ENCODE measurements at places on chromosomes 12 and 14.

- DNase-seq = no peak
Observed at GRCh38 chr14:21160061-21160610, 4.3 kb upstream of the OR5AU1 start.

DNA sequence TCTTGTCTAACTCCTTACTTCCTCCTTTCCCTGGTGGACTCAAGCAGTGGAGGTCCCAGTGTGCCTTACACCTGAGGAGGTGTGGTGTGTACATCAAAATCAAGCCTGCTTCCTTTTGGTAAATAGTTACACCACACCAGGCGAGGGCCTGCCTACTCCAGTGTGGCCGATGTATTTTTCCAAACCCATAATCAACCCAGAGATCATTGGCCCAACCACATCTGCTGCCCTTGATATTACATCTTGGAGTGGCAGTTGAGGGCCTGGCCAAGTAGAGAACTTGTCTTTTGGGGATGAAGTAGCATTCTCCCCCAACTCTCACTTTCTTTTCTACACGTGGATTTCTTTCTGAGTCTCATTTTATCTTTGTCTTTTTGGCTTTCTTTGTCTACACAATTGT is 187.4 kb downstream of the EFCAB11 start:
- no peak for DNase-seq

DNA sequence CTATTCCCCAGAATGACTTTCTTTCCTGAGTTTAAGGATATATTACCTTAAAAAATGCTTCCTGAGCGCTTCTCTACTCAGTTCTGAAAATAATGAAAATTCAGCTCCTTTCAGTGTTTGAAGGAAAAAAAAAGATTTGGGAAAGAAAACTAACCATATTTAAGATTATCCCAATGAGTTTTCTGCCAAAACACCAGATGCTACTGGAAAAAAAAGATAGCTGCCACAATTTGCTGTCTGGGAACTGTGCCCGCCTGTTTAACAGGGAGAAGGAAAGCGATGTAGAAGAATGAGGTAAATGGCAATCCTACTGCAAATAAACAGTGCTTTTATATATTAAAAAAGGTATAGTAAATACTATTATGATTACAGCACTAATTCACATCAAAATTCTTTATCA is 367.6 kb upstream of the PRICKLE1 start:
- no peak for DNase-seq

GRCh38 chr12:15928870-15929571 is 17.9 kb downstream of the DERA start:
- DNase-seq = no peak

DNA sequence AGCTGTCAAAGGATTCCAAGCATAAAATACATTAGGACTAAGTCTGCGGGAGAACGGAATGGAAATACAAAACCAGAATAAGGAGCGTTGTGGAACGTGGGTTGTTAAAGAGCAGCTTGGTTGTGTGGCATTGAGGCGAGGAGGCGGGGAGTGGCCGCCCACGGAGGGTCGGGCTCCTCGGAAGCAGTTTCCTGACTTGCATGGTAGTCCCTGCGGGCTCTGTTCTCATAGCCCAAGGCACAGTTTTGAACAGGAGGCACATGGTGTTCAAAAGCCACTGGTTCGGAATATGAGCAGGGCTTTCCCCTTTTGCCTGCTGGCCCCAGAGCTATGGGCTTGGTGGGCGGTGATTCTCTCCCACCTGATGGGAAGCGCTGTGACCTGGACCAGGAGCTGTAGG is 12.2 kb downstream of the DDX51 start:
- no peak for DNase-seq

DNA sequence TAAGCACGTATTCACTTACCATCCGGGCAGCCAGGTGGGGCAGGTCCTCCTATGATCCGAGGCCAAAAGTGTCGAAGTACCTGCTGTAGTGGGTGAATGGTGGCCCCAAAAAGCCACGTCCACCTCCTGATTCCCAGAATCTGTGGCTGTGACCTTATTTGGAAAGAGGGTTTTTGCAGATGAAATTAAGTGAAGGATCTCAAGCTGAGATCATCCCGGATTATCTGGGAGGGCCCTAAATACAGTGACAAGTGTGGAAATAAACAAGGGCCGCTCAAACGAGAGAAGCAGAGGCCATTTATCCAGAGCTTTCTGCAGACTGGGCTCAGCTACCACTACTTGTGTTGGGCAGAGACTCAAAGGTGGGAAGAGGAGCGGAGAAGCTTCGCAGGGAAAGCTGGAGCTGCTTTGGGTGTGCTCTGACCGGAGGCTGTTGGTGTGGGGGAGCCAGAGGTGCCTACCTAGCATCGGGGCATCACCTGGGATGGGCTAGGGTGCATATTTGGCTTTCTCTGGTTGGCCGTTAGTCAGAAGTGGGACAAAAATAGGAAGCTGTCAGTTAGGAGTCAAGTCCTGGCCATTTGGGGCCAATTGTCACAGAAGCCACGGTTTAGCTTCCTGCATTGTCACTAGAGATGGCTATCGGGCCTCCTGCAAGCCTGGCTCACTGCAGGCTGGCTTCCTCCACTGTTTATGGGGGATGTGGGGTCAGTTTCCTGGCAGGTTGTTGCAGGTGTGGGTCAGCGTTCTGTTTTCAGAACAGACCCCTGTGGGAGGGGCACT is 27.8 kb upstream of the DLK1 start:
- DNase-seq = no peak

GRCh38 chr12:71787580-71787979 is 32.9 kb downstream of the RAB21 start:
- no peak for DNase-seq

DNA sequence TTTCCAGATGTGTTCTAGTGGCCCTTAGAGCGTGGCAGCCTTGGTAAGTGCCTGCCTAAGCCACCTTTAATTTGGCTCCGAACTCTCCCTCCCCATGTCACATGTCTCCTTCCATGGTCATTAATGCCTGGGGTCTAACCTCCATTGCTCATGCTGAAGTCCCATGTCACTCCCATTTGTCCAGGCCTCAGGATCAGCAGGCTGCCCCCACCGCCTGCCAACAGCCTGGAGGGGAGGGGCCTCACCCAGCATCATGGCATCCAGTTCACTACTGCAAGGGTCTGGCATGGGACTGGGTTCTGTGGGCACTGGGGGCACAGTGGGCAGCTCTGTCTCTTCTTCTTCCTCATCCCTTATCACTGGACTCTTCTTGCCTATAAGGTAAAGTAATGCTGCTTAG is 4.4 kb downstream of the MMP19 start:
- no peak for DNase-seq

- no peak for DNase-seq
Observed at GRCh38 chr14:97218274-97218673, 421.1 kb downstream of the VRK1 start.

GRCh38 chr12:32983332-32983731 is 86.8 kb upstream of the PKP2 start:
- no peak for DNase-seq

DNA sequence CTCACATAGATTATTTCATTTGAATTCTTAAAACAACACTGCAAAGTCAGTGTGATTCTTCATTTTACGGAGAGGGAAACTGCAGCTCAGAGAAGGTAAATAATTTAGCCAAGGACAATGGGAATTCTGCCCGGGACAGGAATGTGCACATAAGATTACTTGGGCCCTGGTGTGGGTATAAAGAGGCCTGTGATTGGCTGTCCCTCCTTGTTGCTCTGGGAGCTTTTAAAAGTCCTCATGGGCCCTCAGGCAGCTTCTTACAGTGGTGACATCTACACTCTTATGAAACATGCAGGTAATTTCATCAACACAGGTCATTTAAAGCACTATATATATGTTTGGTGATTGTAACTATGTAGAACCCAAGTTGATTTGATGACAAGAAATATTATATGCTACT is 100.3 kb downstream of the ESR2 start:
- DNase-seq = no peak

- DNase-seq = no peak
Observed at GRCh38 chr14:56686416-56686815, 106.8 kb downstream of the TMEM260 start.

DNA sequence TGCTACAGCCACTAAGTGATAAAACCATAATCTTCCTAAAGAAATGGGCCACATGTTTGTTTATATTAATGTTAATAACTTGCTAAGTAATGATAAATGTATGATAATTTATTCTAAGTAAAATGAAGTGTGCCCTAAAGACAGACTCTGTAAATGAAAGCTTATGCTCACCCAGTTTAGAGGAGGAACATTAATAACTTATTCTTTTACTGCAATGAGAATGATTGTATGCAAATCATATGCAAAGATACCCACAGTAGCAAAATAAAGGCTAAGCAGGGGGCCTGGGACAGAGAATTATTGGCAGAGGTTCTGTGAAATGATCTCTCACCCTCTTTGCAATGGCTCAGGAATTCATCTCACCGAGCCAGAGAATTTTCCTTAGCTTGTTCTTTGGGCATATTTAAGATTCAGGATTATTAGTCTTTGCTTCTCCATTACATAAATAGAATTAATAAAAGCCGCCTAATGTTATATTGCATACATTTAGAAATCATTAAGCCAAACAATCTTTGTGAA is 75.9 kb downstream of the TMEM132D start:
- no peak for DNase-seq

- DNase-seq = no peak
Observed at GRCh38 chr12:92079054-92079385, 66.6 kb downstream of the BTG1 start.

GRCh38 chr12:22334410-22335100 is at the start of gene ST8SIA1:
TSS of gene ST8SIA1 (minus strand) at chr12:22334707. CDS start at chr12:22334232, 475 bp downstream.
- peak; percentile 63 for DNase-seq

GRCh38 chr12:46556105-46556559 is 183.6 kb upstream of the SLC38A2 start:
- peak; percentile 24 for DNase-seq

DNA sequence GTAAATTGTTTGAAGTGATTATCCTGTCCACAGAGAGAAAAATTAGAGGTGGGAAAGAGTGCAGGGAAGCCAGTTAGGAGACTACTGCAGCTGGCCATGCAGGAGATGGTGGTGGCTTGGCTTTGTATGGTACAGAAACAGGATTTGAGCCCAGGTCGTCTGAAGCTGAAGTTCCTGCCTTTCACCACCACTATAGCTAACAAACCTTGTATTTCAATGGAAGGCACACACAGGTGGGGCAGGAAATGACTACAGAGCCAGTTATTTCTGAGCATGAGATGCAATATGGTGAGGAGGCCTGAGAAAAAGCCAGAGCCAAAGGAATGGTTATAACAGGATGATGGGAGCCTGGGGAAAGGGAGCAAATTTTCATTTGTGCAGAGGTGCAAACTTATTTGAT is 103.9 kb downstream of the BTG1 start:
- DNase-seq = no peak

DNA sequence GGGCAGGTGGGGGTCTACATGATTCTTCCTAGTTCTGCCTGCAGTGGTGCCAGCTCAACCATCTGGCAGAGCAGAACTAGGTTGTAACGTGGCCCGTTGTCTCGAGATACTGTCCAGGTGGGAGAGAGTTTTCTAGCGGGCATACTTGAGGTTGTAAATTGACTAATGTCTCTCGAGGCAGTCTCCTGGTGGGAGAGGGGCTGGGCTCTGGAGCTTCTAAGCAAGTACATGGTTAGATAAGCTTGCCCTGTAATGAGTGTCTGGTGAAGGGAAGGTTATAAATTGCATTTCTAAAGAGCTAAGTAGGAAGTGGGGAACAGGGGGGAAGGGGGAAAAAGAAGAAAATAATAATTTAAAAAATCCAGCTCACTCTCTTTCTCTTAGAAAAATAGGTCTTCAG is 18.1 kb downstream of the BDKRB1 start:
- no peak for DNase-seq

DNA sequence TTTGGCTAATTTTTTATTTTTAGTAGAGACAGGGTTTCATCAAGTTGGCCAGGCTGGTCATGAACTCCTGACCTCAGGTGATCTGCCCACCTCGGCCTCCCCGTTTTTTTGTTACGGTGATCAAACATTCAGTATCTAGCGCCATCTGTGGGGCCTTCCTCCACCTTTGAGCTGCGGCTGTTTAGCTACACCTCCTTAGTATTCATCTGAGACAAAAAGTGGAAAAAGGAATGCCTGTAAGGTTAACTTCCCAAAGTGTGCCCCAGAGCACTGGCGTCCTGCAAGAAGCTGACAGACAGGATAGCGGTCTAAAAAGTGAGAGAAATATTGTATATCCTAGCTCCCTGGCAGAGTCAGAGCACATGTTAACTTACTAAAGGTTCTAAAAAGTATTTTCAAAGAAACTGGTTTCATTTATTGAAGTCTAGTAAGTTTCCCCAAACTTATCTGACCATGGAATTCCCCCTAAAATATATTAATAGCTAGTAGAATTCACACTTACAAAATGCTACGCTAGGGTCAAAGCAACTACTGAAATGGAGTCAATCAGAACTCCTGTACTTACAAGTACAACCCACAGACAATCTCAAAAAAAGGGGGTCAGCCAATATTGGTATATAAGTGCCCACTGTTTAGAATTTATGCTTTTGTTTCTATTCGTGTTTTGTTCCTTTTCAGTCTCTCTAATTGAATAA is 59.1 kb downstream of the DUSP16 start:
- DNase-seq = no peak

- DNase-seq = peak; percentile 88
Observed at GRCh38 chr12:53974084-53975063, at the start of gene HOTAIR. TSS of gene HOTAIR (minus strand) at chr12:53974954.

DNA sequence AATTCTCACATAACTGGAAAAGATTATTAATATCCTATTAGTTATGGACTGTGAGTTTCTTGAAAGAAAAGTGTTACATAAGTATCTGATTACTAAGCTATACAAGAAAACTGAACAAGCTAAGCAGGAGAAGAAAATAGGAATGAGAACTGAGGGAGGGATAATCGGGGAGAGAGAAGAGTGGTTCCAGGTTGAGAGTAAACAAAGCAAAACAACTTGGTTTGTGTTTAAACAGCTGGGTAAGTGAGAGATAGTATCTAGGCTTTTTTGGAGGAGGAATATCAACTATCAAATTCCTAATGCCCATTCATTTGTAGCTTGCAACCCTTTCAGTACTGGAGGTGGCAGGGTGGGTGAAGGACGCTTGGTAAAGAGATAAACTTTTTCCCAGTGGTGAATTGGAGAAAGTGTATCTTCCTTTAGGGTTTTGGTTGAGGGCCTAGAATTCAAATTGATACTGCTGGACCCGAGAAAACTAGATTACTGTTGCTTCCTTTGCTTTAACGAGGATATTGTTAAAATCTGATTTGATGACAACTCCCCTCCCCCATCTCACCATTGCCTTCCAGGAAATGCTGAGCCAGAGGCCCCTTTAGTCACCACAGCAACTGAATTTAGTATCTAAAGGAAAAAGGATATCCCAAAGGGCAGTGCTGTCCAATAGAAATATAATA is 2.0 kb upstream of the SLC2A3 start:
- DNase-seq = no peak

DNA sequence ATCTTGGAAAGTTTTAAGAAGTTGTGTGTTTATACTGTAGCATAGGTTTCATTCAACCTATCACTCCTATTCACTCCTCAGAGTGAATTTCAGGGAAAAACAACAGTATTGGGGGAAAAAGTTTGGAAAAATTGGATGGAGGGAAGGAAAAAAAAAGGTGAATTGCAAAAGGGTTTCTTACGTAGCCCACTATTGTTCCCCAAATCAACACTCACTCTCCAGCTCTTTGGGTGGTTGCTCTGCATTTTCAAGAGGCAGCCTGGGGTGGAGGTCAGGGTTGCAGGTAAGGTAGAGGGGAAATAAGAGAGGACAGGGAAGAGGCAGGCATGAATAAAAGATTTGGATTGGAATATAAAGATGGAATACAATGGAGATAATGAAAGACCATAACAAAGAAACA is 42.3 kb downstream of the BORCS5 start:
- DNase-seq = no peak

- no peak for DNase-seq
Observed at GRCh38 chr14:73286598-73286997, 49.3 kb downstream of the PAPLN start.

Measured in GM03348 (cell line).